ENCODE measurements at places on chromosomes 6 and 20.

GRCh38 chr6:9020001-9020400, 584.7 kb upstream of the SLC35B3 start:
- no peak for DNase-seq

DNA sequence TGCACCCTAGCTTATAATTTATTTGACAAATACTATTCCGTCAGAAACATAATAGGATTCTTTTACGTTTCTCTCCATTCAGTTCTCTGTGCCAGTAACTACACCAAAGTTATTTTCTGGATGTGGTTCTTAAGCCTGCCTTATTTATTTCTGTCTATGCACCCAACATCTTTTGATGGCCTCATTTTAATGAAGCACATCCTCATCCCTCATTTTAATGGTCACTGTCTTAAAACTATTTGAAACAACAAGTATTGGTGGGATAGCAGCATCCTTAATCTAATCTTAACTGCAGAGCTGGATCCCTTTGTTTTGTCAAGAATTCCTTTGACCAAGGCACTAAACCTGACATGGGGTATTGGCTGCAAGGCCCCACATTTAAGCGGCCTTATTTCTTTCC, 11.0 kb downstream of the FAM135A start:
- DNase-seq, result no peak

- no peak for DNase-seq
Observed at GRCh38 chr6:135972150-135972549, 120.6 kb downstream of the PDE7B start.

DNA sequence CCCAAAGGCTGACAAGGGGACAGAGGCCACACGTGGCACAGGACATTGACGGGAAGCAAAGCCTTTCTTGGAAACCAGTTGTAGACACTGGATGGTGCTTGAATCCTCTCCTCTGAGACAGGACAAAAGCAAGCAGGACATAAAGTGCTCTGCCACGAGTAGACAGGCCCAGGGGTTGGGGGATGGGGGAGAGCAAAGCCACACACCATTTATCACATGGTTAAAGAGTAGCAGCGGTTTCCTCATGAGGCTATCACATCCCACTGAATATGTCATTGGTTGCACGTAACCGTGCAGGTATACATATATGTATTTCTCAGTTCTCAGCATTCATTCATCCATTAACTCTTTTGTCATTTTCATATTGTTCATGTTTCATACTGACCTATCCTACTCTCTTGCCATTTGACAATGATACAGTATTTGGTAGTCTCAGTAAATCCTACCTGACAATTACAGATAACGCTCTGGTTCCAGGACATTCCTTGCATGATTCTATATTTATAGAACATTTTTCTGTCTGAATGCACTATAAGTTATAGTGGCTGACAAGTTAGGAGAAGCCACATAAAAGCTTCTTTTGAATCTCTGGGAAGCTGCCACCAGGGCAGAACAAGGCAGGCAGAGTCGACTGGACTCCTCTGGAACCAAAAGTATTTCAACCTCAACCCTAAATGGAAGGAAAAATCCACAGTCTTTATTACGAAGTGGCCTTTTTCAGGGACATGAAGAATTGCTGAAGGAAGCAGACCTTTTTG, 23.5 kb downstream of the METTL24 start:
- no peak for DNase-seq

DNA sequence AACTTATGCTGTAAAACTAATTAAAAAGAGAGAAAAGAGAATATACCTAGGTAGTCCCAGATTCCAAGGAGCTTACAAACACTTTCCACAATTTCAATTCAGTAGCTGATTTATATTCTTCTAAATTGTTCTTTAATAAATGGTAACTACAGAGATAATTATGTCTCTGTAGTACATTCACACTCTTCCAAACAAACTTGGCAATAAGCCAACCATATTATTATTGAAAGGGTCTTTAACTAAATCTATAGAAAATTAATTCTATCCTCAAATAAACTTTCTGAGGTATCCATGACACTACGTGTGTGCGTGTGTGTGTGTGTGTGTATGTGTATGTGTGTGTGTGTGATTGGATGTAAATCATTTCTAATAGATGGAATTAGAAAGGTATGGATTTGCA, 217.4 kb upstream of the EYS start:
- no peak for DNase-seq
